ENCODE measurements at places on chromosomes 1 and 21.

GRCh38 chr1:7223334-7224080, 438.3 kb downstream of the CAMTA1 start:
- DNase-seq = no peak
- no peak overlapping the region for H3K27ac ChIP-seq
- no peak overlapping the region for H3K4me3 ChIP-seq
- H3K36me3 ChIP-seq = no peaks in the 10 kb centered on the region
- no peaks in the 10 kb centered on the region for H3K4me1 ChIP-seq

GRCh38 chr1:67407498-67407897, 22.7 kb downstream of the SERBP1 start:
- no peak overlapping the region for H3K4me3 ChIP-seq
- peaks cover 19% of the 10 kb centered on the region for H3K36me3 ChIP-seq
- no peak for DNase-seq
- H3K4me1 ChIP-seq = no peaks in the 10 kb centered on the region

GRCh38 chr1:29634746-29635335, 398.5 kb downstream of the PTPRU start:
- DNase-seq = no peak
- no peaks in the 10 kb centered on the region for H3K27me3 ChIP-seq
- H3K36me3 ChIP-seq = no peaks in the 10 kb centered on the region
- no peak overlapping the region for H3K27ac ChIP-seq
- no peaks in the 10 kb centered on the region for H3K4me1 ChIP-seq

DNA sequence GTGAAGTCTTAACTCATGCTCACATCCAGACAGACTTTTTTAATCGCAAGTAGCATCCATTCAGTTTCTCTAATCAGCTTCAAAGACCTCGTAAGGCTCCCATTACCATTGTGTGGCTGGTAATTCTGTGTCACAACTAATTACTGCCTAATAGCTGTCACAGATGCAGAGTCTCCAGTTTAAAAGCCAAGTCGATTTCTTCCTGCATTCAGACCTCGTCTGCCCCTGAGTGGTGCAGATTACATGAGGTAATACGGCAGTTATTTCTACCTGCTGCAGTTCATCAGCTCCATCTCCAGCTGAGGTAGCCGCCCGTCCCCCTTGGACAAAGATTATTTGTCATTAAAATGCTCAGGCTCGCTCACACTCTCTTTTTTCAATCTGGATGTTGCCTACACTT, 34.4 kb upstream of the OLIG2 start:
- H3K36me3 ChIP-seq = no peaks in the 10 kb centered on the region
- H3K4me3 ChIP-seq = no peak overlapping the region
- H3K27me3 ChIP-seq = no peaks in the 10 kb centered on the region
- no peak for DNase-seq
- H3K4me1 ChIP-seq = no peaks in the 10 kb centered on the region
- H3K27ac ChIP-seq = no peak overlapping the region

GRCh38 chr1:192749349-192749748, 59.5 kb upstream of the RGS2 start:
- H3K36me3 ChIP-seq = no peaks in the 10 kb centered on the region
- H3K27me3 ChIP-seq = no peaks in the 10 kb centered on the region
- H3K27ac ChIP-seq = no peak overlapping the region
- DNase-seq = no peak

- H3K27me3 ChIP-seq = no peaks in the 10 kb centered on the region
- no peaks in the 10 kb centered on the region for H3K36me3 ChIP-seq
- H3K4me3 ChIP-seq = no peak overlapping the region
- no peaks in the 10 kb centered on the region for H3K4me1 ChIP-seq
- DNase-seq = no peak
These were observed 565.3 kb upstream of the NEGR1 start for GRCh38 chr1:72847651-72848050.

DNA sequence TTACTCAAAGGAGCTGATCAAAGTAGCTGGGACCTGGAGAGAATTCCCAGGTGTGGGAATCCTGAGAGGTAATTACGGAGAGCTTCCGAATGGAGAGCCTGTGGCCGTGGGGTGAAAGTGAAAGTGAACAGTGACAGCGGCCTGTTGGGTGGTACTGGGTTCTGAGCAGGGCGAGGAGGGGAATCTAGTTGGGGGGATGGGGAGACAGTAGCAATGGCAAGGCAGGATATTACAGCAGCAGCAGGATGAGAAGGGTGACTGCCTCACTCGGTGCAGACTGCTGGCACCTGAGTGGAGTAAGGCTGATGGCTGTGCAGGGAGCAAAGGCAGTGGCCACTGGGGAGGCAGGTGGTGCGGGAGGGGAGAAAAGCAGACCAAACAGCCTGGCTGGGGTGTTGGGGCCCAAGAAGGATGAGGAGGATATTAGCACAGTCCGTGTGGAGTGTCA, 70.3 kb upstream of the PRDX6 start:
- no peaks in the 10 kb centered on the region for H3K27me3 ChIP-seq
- H3K27ac ChIP-seq = no peak overlapping the region
- H3K4me3 ChIP-seq = no peak overlapping the region
- peaks cover 10% of the 10 kb centered on the region for H3K4me1 ChIP-seq

DNA sequence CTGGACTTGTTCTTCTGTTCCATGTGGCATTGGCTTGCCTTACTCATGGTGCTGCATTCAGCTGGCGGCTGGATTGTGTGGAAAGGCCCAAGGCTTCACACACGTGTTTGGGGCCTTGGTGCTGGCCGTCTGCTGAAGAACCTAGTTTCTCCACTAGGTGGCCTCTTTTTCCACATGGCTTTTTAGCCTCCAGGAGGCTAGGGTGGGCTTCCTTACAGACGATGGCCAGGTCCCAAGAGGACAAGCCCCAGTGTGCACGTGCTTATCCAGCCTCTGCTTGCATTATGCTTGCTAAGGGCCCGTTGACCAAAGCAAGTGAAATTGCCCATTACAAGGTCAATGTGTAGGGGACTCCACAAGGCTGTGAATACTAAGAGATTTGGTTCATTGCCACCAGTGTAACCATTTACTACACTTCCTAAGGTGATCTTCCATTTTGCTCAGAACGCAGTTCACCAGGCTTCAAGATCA, 47.5 kb upstream of the FOXO6 start:
- H3K4me3 ChIP-seq = no peak overlapping the region
- H3K27ac ChIP-seq = no peak overlapping the region
- H3K27me3 ChIP-seq = no peaks in the 10 kb centered on the region
- no peak for DNase-seq
- H3K4me1 ChIP-seq = no peaks in the 10 kb centered on the region

GRCh38 chr1:109547463-109548320, 723 bp upstream of the GNAI3 start:
- H3K4me3 ChIP-seq = peak overlapping the region; percentile 93
- H3K27ac ChIP-seq = peak overlapping the region; percentile 94
- peaks cover 26% of the 10 kb centered on the region for H3K4me1 ChIP-seq
- no peak for DNase-seq

DNA sequence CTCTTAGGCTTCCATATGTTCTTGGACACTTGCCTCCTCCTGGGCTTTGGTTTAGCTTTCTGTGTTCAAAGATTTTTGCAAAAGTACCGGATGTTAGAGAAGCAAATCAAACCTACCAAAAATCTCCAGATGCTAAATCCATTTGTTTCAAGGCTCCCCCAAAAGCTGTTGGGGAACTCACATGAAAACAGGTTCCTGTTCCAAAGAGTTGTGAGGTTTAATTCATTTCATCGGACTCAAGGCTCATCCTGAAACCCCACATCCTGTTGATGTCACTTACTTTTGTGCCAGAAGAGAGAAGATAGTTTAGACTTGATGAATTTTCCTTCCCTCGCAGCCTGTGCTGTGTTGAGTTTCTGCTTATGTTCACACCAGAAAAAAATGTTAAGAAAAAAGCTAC, 41.7 kb upstream of the RXRG start:
- no peak overlapping the region for H3K4me3 ChIP-seq
- no peaks in the 10 kb centered on the region for H3K27me3 ChIP-seq
- no peaks in the 10 kb centered on the region for H3K4me1 ChIP-seq
- no peaks in the 10 kb centered on the region for H3K36me3 ChIP-seq
- no peak for DNase-seq

DNA sequence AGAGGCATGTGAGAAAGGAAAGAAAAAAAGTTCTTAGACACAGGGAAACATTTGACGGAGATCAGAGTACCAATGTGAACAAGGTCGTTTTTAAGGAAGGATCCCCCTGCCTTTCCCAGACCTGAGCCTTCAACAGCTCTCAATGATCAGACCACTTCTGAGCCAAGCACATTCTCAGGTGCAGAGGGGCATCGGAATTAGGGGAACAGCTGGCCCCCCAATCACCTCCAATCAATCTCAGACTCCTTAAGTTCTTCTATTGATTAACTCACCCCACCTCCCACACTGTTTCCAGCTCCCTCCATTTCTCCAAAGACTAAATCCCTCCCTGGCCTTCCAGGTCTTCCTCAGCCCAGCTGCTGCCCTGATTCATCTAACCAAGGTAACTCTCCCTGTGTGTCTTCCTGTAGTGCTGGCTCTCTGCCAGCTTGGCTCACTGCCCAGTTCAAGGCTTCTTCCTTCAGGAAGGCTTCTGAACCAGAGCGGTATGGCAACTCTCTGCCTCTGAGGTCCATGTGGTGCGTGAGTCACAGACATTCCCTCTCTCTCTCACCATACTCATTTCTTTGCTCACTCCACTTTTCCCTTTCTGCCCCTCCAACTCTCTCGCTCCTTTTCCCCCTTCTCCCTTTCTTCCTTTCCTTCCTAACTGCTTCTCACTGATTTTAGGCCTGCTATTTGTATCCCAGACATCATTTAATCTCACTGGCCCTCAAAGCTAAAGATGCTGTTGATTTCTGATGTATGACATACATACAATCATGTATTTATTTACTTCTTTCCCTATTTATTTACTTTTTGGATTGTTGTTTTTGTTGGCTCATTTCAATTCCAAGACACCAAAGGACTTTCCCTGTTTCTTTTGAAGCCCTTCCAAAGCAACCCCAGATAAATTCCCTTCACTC, 18.1 kb downstream of the CFAP45 start:
- no peaks in the 10 kb centered on the region for H3K36me3 ChIP-seq
- no peaks in the 10 kb centered on the region for H3K27me3 ChIP-seq
- H3K27ac ChIP-seq = no peak overlapping the region
- H3K4me3 ChIP-seq = no peak overlapping the region

GRCh38 chr1:22562584-22563583, at the start of gene EPHA8:
EPHA8 (plus strand) TSS chr1:22563489; CDS start chr1:22563636, 147 bp downstream.
- DNase-seq = no peak
- H3K4me3 ChIP-seq = no peak within 1 kb of the TSS
- no peak within 1 kb of the TSS for H3K27ac ChIP-seq
- H3K27me3 ChIP-seq = peaks cover 24% of the 10 kb centered on the region
- H3K36me3 ChIP-seq = no peaks in the 10 kb centered on the region

- no peaks in the 10 kb centered on the region for H3K36me3 ChIP-seq
- no peaks in the 10 kb centered on the region for H3K27me3 ChIP-seq
- H3K27ac ChIP-seq = no peak overlapping the region
- no peaks in the 10 kb centered on the region for H3K4me1 ChIP-seq
- H3K4me3 ChIP-seq = no peak overlapping the region
- DNase-seq = no peak
These were observed 61.2 kb upstream of the TRABD2B start for GRCh38 chr1:48058135-48059025.

DNA sequence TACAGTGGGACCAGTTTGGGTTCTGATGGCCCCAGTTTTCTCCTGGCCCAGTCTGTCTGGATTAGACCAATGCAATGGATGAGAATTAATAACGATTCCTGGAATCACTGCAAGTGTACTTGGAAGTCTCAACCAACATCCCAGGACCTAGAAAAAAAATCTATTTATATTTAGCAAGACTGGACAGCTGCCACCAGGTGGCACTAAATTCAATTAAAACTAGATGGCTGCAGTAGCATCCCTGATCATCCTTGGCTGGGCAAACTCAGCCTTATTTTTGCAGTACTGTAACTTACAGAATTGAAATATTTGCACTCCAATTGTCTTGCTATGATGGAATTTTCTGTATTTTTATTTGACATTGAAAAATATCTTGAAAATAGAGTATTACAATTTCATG, 165.7 kb downstream of the NCAM2 start:
- no peaks in the 10 kb centered on the region for H3K27me3 ChIP-seq
- H3K36me3 ChIP-seq = no peaks in the 10 kb centered on the region
- H3K4me3 ChIP-seq = no peak overlapping the region
- DNase-seq = no peak
- H3K27ac ChIP-seq = no peak overlapping the region
- H3K4me1 ChIP-seq = no peaks in the 10 kb centered on the region

DNA sequence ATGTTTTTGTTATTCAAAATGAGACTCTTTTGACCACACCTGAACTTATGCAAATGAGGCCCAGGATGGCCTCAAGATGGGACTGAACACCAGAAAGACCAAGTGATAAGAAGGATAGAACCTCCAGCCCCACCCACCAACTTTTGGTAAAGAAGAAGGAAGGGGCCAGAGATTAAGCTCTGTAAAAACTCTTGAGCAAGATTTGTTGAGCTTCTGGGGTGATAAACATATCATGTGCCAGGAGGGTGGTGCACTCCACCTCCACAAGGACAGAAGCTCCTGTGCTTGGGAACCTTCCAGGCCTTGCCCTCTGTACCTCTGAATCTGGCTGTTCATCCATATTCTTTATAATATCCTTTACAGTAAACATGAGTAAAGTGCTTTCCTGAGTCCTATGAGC, 5.3 kb downstream of the RSPH1 start:
- DNase-seq = no peak
- H3K36me3 ChIP-seq = no peaks in the 10 kb centered on the region
- H3K4me1 ChIP-seq = peaks cover 1% of the 10 kb centered on the region

GRCh38 chr1:205521686-205522085, 17.2 kb downstream of the CDK18 start:
- H3K4me1 ChIP-seq = no peaks in the 10 kb centered on the region
- H3K27me3 ChIP-seq = no peaks in the 10 kb centered on the region
- no peaks in the 10 kb centered on the region for H3K36me3 ChIP-seq

GRCh38 chr1:73104749-73105148, 822.4 kb upstream of the NEGR1 start:
- H3K27me3 ChIP-seq = no peaks in the 10 kb centered on the region
- H3K4me1 ChIP-seq = no peaks in the 10 kb centered on the region
- no peak for DNase-seq

GRCh38 chr1:32954168-32954567, 10.4 kb downstream of the RNF19B start:
- H3K4me3 ChIP-seq = no peak overlapping the region
- DNase-seq = no peak
- no peaks in the 10 kb centered on the region for H3K36me3 ChIP-seq
- H3K27me3 ChIP-seq = no peaks in the 10 kb centered on the region
- no peak overlapping the region for H3K27ac ChIP-seq

Data from effector memory CD4-positive, alpha-beta T cell (primary cell).